ENCODE measurements at places on chromosomes 4 and X.

GRCh38 chr4:78534286-78534955 lies 17.1 kb upstream of the ANXA3 start:
- DNase-seq, result no peak

DNA sequence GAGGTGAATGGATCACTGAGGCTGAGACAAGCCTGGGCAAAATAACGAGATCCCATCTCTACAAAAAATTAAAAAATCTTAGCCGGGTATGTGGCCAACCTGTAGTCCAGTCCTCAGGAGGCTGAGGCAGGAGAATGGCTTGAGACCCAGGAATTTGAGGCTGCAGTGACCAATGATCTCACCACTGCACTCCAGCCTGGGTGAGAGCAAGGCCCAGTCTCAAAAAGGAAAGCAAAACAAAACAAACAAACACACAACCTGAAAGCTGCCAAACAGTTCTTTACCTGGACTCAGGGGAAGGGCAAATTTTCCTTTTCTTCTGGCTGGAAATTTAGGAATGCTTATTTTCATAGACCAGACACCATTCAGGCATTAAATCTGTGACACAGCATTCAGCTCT lies 163.1 kb upstream of the FAT1 start:
- no peak for DNase-seq

DNA sequence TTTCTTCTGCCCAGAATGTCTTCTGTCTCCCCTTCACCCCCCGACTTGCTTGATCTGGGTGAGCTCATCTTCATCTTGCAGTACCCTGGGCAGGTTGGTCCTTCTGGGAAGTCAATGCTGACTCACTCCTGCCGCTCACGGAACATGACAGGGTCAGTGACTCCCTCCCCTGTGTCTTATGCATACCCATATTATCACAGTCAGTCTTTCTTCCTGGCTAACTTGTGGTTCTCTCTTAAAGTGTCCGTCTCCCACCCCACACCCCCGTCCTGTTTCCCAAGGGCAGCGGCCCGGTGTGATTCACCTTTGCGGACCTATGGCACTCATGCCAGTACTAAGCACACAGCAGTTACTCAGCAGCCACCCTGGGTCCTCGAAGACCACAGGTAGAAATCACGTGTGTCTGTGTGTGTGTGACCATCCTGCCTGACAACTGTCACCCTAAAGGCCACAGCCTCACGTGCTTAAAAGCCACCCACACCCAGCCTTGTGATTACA lies 17.7 kb downstream of the IQSEC2 start:
- no peak for DNase-seq

DNA sequence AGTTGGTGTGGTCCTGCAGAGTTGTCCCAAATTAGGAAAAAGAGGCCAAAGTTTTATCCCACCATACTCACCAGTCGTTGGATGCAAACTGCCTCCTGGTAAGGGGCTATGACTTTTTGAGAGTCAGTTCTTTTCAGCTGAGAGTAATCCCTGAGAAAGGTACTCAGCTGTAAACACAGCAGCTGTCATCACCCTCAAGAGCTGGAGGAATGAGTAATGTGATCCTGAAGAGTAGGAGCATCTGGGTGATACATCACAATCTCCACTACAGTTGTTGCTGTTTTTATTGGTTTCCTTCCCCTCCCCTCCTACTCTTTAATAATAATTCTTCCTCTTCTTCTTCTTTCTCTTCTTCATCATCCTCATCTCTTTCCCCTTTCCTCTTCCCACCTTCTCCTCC lies 5.7 kb downstream of the MAGEE1 start:
- DNase-seq, result no peak

GRCh38 chr4:101295691-101296090 lies 51.6 kb downstream of the PPP3CA start:
- DNase-seq, result no peak

All from DMS 273 treated with DMSO at 0.1 percent for 48 hours (cell line).